SK-N-SH (cell line): ENCODE measurements at places on chromosomes 12 and 14. TPM values are rescaled to one million over a fixed set of nuclear protein-coding genes. Genes with fewer than 3 reads are reported as not detected.

GRCh38 chr12:57759360-57759980, 4.6 kb downstream of the MARCHF9 start:
- peak; percentile 66 for DNase-seq

GRCh38 chr12:7512553-7512952, 9.0 kb upstream of the CD163 start:
- no peak for DNase-seq

- DNase-seq, result no peak
Measured at GRCh38 chr12:90239732-90240260, 531.2 kb upstream of the ATP2B1 start.

NEMP1 gene
- polyA plus RNA-seq, result 6.2 and 8.8 TPM in 2 replicates

CELA1 gene
- polyA plus RNA-seq, result 0.05 TPM in 1 of 2 replicates, not detected in the other

GRCh38 chr12:63304887-63305316, 153.9 kb upstream of the AVPR1A start:
- DNase-seq, result no peak

DNA sequence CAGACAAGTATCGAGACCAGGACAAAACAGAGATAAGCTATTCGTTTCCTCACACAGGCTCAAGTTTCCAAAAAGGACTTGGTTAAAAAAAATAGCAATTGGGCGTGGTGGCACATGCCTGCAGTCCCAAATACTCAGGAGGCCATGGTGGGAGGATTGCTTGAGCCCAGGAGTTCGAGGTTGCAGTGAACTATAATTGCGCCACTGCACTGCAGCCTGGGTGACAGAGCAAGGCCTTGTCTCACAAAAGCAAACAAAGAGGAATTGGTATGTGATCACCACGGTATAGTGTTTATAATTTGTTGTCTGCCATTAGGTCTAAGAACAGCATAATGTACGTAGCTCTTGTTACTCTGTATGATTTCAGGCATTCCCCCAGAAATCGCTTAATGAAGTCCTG, 175.3 kb downstream of the DERA start:
- DNase-seq, result no peak

KCNMB4 gene
- polyA plus RNA-seq, result 0.74 and 1.0 TPM in 2 replicates

DNA sequence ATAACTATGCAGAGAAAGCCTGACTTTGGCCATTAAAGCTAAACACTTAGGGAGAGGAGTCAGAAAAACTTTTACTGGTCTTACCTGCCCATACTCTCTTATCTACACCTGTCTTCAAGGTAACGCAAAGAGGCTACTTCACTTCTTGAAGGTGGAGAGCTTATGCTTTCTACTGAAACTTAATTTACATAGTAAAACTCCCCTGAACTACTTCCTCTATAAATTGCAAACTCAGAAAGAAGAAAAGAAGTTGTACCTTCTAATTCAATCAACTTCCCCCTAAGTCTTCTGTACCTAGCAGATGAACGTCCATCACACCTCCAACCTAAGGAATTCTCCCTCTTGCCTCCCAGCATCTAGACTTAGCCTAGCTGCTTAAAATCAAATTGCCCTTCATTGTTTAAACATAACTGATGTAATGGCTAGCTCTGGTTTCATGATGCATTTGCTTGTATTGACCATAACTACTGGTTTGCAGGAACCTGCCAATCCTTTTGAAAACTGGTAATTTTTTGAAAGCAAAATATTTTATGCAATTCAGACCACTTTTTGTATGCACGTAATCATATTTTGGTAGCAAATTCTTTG, 87.7 kb downstream of the STON2 start:
- no peak for DNase-seq
